ENCODE measurements at places on chromosomes 12 and 14.

DNA sequence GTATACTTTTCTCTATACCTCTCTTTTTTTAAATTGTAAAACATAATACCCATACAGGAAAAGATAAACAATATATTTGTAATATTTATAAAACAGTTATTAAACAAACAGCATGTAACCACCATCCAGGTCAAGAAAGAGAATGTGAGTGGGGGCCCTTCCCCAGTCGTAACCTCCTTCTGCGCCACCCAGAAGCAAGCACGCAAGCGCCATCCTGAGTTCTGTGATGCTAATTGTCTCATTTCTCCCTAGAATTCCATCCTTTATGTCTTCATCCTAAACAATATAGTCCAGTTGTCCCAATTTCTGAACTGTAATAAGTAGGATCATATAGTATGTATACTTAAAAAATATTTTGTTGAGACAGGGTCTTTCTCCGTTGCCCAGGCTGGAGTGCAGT, 129.5 kb downstream of the EXOC5 start:
- DNase-seq: no peak

- DNase-seq: no peak
Observed at GRCh38 chr12:83318386-83319098, 631.8 kb downstream of the TMTC2 start.

DNA sequence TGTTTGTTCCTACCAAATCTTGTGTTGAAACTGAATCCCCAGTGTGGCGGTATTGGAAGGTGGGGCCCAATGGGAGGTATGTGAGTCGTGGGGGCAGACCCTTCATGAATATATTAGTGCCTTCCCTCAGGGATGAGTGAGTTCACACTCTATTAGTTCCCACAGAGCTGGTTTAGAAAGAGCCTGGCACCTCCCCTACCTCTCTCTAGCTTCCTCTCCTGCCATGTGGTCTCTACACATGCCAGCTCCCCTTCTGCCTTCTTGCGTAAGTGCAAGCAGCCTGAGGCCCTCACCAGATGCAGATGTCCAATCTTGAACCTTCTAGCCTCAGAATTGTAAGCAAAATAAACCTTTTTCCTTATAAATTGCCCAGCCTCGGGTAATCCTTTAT, 105.8 kb downstream of the SPTSSA start:
- no peak for DNase-seq

- DNase-seq: peak; percentile 91
Observed at GRCh38 chr14:33950320-33951182, at the start of gene EGLN3. EGLN3 (minus strand) TSS chr14:33951074; CDS start chr14:33950752, 322 bp downstream.

- no peak for DNase-seq
Observed at GRCh38 chr12:115866909-115867525, 410.5 kb downstream of the MED13L start.

DNA sequence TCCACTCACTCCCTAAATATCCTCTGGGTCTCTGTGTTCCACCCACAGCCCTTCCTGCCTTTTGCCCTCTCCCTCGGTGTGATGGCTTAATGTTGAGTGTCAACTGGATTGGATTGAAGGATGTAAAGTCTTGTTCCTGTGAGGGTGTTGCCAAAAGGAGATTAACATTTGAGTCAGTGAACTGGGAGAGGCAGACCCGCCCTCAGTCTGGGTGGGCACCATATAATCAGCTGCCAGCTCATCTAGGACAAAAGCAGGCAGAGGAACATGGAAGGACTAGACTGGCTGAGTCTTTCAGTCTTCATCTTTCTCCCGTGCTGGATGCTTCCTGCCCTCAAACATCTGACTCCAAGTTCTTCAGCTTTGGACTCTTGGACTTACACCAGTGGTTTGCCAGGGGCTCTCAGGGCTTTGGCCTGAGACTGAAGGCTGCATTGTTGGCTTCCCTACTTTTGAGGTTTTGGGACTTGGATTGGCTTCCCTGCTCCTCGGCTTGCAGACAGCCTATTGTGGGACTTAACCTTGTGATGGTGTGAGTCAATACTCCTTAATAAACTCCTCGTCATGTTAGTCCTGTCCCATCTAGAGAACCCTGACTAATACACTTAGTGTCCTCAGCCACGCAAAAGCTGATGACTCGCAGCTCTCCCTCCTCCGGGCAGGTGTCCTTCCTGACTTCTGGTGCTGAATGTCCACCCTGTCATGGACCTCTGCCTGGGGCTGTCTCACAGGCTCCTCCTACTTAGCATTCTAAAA, 5.9 kb downstream of the DGLUCY start:
- DNase-seq: no peak

- DNase-seq: no peak
Observed at GRCh38 chr12:29152223-29152868, 3.3 kb downstream of the FAR2 start.

GRCh38 chr12:95694136-95694535, 96.4 kb downstream of the NTN4 start:
- no peak for DNase-seq

- DNase-seq: peak; percentile 27
Observed at GRCh38 chr14:91996948-91997371, 42.9 kb downstream of the TRIP11 start.

GRCh38 chr14:78746086-78746595, 576.0 kb downstream of the NRXN3 start:
- DNase-seq: no peak

DNA sequence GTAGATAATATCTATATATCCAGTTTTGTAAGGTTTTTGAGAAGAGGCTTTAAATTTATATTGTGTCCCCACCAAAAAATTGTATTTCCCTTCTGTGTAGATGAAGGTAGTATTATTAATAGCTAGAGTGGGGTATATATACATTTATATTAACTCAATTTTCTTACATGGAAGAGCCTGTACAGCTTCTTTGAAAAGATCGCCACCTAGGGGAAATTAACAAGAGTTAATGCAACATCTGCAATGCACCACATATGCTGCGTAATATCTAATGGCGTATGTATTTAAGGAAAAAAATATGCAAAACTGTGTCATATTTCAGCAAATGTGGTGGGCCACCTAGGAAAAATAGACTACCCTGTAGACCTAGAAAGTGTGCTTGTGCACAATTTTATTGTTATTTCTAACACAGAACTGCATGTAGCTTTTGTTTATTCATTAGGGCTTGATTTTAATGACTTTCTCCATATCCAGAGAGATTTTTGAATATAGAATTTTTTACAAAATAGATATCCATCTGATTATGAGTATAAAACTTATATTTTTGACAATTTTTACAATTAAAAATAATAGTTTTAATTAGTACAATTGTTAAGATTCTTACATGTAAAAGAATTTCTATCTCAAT, 14.0 kb downstream of the CCER1 start:
- DNase-seq: peak; percentile 17

DNA sequence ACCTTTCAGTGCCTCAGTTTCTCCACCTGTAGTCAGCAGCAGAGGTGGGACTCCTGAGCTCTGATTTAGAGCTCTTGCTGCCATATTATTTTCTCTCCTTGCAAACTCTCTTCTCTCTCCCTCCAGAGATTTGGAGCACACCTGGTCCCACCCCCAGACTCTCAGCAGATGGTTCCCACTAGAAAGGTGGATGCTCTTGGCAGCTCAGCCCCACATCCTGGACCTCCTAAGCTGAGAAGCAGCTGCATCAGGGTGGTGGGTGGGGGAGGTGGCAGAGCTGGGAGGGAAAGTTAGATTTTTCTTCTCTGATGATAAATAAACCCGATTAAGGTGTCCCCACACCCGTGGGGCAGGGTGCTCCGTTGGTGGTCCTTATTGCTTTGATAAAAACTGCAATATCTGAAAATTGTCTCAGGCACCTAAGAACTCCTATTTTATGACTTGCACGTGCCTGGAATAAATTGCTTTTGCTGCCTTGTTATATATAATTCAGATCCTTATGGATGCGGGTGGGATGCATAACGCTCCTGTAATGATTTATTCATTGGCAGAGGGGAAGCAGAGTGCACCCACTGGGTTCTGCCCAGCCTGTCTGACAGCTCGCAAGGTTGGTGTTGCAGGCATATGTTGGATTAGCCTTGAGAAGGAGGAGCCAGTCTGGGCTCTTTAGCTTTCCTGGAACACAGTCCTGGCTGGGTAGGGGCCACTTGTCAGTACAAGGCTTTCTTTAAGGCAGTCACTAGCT, 214.2 kb downstream of the SUDS3 start:
- no peak for DNase-seq

- no peak for DNase-seq
Observed at GRCh38 chr14:53744857-53745256, 211.8 kb downstream of the BMP4 start.

DNA sequence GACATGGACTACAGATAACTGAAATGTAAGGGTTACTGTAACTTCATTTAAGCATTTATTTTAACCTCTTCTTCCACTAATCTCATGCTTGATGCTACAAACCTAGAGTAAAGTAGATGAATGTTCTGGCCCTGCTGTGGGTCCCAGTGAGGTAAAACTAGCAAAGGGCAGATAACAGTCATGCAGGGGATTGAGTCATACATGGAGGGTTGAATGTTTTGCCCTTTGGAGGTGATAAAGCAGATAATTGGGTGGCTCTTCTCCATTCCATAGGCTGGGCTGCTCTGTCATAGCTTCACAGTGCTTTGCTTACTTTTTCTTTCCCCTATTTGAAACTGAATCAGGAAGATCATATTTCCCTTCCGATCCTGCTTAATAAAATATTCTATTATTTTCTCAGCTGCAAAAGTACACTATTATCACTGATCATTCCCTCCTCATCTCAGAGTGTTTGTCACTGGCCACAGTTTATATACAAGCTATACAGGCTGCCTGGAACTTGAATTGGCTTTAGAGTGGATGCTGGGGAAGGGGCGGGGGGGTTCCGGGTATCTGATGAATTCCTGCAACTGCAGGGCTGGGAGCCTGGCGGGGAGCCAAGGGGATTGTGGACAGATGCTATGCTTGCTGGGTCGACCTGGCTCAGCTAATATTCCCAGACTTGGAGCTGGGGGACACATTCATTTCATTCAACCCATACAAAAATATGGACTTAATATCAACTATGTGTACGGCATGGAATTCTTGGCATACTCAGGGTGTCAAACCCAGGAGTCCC, 235.1 kb downstream of the NRXN3 start:
- DNase-seq: no peak

GRCh38 chr12:110286623-110287022, 5.6 kb downstream of the ATP2A2 start:
- DNase-seq: no peak

DNA sequence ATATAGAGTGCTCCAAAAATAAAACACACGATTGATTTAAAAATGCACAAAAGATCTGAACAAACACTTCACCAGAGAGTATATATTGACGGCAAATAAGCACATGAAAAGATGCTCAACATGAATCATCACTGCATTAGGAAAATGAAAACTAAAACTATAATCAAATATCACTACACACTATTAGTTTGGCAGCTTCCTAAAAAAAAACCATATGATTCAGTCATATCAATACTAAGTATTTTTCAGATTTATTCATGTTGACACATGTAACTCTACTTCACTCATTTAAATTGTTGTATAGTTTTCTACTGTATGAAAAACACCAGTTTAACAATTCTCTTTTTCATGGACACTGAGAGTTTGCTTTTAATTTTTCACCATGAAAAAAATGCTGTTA, 41.6 kb downstream of the EXOC5 start:
- DNase-seq: no peak

DNA sequence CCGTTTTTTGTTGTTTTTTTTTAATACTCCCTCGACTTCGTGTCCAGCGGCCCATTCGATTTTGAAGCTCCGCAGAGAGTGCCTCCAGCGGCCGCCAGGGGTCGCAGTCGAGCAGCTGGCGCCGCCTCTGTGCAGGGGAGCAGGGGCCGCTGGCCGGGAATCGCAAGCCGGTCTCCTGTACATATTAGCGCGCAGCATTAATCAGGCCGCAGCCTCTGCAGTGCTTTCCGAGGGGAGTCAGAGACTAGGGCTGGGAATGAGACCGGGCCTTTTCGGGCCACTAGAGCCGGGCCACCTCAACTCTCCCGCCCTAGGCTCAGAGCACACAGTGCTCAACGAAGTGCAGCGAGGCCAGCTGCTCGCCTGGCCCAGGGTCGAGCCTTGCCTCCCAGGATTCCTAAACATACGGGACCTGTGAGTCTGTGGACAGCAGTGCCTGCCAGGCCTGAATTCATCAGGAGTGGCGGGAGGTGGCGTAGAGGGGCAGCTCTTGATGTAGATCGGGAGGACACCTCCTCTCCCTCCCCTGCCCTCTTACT, 81.8 kb downstream of the EMP1 start:
- DNase-seq: peak; percentile 89

DNA sequence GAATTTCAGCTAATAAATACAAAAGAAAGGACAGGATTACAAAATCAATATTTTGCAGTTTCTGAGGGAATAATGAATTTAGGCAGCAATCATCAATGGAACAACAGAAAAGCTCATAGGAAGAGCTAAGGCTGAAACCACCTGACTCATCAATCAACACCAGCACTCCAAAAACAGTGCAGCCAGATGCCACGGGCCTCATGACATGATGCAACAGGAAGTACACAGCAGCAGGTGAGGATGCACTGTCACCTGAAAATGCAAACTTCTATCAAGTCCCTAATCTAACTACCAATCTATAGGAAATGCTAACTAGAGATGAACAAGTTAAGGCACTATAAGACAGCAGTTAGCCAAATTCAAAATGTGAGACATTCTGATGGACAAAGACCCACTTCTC, 21.7 kb downstream of the GNS start:
- no peak for DNase-seq

DNA sequence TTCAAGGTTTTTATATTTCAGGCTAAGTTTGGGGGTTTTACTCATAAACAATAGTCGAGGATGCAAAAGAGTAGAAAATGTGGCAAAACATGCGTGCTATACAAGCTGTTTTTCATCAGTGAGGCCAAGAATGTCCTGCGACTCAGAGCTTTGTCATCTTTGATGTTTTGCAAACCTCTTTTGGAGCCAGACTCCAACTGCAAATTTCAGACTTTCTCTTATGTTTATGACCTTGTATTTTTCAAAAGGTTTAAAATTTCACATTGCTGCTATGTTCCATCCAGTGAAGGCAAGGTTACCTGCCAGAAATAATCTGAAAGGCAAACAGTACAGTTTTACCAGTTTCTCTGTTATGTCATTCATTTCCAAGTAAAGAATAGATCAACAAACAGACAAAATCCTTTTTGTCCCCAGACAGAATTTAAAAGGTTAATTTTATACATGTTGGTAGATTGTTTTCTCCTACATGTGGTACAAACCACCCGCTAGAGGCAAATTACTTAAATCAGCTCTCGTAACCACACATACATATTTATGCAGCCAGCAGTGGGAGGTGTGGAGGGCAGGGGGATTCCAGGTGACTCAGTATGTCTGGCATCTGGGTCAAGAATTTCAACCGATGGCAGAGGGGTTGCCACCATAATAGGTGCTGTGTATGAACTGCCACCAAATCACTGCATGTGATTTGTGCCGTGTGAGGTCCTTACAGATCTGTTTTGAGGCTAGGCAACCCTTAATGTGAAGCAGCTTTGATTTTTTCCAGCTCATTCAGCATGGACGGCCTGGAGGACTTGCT, 119.8 kb upstream of the CPM start:
- DNase-seq: no peak

DNA sequence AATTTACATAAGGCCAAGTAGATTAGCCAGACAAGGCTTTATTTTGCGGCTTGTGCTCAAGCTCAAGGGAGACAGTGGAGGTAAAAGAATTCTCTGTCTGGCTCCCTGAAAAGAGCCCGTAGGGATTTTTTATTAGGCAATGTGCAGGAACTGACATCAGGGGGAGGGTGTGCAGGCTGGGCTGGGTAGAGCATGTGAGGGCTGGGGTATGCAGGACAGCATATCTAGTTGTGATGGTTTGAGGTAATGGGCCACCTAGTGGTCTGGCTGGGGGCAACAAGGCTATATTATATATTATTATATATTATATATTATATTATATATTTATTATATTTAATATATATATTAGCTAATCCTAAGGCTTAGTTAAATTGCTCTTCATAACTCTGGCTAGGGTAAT, 102.1 kb downstream of the TMEM117 start:
- peak; percentile 33 for DNase-seq
